RPMI8226 (cell line): ENCODE measurements at places on chromosomes 6 and 20.

- no peak for DNase-seq
Observed at GRCh38 chr6:36399970-36400369, 12.5 kb upstream of the ETV7 start.

DNA sequence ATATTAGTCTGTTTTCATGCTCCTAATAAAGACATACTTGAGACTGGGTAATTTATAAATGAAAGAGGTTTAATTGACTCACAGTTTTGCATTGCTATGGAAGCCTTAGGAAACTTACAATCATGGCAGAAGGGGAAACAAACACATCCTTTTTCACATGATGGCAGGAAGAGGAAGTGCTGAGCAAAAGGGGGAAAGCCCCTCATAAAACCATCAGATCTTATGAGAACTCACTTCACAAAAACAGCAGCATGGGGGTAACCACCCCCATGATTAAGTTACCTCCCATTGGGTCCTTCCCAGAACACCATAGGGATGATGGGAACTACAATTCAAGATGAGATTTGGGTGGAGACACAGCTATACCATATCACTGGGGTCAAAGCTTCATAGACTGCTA is 254.2 kb downstream of the ERMARD start:
- DNase-seq = no peak

DNA sequence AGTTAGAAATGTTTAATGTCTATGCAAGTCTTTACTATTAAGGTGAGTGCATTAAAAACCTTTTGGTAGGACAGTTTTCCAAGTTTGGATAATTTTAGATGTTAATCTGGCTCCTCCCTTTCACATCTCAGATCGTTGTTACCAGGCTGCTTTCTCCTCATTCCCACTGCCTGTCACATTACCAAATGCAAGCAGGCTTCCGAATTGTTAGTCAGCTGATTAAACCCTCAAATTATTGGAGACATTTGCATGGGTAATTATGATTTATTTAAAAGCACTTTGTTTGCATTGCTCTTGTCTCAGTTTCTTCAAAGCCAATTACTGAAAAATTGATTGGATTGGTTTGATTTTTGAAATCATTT is 816.5 kb downstream of the KIF16B start:
- DNase-seq = no peak

DNA sequence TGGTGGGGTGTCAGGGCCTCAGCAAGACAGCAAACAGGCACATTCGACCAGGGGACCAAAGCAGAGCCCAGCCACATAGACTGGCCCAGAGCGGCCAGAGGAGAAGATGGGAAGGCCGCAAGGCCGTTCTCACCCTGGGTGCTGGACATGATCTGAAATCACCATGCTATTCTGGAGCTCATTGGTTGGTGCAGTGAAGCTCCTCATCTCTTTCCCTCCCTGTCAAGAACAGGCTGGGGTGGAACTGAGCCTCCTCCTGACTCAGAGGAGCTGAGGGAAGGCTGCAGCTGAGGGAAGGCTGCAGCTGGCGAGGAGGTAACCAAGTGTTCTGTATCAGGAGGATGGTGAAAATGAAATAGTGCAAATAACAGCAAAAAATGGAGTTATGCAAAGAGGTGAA is 80.0 kb downstream of the AKAP7 start:
- no peak for DNase-seq

DNA sequence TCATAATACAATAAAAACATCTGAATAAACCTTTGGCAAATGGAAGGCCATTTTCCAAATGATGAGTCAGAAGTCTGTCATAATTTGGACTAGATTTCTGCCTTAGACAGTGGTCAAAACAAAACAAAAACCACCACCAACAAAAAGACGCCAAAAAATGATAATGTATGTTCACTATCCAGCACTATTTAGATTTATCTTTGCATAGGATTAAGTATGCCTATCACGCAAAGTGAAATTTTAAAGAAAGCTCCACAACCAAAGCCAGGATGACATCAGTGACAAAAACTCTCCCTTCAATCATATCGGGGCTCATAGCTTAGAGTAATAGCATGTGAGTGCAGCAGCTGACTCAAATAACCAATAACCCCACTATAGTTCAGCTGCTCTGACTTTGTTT is 201.9 kb downstream of the MOXD1 start:
- DNase-seq = no peak

DNA sequence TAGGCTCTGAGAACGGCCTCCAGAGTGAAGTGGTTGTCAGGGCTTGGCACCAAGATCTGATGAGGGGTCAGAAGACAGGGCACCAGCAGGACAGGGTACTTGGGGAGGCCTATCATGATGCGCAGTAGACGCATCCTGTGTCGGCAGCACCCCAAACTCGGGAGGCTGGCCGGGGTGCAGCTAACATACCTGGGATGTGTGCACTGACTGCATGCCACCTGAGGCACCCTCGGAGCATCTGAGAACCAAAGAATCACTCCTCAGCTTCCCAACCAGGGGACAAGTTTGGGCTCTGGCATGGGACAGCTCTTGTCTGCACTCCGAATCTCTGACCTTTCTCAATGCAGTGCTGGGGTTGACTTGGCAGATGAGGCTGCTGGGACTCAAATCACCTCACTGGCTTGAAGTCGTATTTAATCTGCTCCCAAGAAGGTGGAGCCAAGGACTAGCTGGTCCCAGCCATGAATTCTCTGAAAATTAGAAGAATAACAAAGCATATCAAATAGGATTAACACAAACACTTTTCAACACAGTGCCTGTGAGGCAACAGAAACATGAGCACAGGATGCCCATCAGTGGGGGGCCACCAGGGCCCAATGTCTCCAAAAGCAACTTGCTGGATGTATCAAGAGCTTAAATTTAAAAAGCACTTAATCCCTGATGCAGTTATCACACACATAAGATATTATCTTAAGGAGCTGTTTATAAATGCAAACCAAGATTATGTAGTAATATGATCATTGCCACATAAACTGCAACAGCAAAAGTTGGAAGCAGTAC is 348.8 kb downstream of the PREX1 start:
- DNase-seq = no peak

GRCh38 chr20:38671186-38671585 is 53.1 kb upstream of the SLC32A1 start:
- no peak for DNase-seq

GRCh38 chr6:5995949-5996713 is 10.6 kb downstream of the NRN1 start:
- no peak for DNase-seq

GRCh38 chr6:33571637-33572316 is 8.3 kb downstream of the BAK1 start:
- no peak for DNase-seq

DNA sequence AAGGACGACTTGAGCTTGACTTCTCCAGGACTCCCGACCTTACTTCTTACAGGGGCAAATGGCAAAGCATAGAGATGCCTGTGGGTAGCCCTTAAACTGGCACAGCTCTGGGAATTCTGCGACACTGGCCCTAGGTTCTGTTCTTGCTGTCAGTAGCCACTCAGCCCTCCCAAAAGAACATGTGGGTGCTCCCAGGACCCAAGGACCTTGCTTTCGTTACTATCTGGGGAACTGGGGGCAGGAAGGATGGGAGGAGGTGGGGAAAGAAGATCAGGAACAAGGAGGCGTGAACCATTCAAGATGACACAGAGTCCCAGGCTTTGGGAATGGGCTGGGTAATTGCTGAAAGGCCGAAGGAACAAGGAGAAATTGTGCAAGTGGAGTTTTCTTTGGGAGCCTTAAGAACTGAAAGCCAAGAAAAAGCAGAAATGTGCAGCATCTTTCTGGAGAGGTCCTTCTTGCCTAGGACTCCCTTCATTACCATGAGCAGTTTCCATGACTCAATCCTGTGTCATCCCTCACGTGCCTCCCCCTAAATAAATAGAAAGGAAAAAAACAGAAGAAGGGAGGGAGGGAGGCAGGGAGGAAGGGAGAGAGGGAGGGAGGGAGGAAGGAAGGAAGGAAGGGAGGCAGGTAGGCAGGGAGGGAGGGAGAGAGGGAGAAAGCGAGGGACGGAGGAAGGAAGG is 284.6 kb upstream of the FOXQ1 start:
- no peak for DNase-seq

DNA sequence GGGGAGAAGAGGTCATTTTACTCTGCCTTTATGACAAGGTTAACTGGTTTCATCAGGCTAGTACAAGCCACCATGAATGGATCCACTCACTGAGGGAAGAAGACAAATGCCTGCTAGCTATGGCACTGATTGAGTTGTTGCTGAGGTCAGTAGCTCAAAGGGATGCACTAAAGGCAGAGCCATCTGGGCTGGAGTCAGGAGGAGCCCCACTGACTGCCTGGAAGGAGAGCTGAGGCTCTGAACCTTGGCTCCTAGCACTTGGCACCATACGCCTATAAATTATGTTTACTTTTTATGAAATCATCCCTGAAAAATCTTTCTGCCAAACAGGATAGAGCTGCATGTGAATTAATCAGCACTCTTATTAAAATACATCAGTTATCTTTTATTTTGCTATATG is 104.6 kb downstream of the DTD1 start:
- DNase-seq = no peak
